ENCODE measurements at places on chromosomes 4 and X.

GRCh38 chr4:118395057-118395644, 42.3 kb upstream of the PRSS12 start:
- no peak for DNase-seq

DNA sequence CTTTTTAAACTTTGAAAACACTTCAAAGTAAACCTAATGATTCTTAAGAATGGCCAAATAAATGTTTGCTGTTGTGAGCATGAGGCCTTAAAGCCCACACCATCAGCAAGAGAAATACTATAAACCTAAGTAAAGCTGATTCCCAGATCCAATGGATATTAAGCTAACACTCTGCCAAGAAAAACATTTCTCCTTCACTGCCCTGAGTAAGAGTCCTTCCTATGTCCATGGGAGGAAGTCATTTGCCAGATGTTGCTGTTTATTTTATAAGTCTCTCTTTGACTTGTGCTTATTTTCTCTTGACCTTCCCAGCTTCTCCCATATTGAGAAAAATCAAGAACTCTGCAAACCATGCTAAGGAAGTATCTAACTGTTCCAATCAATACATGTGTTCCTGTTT, 154.3 kb upstream of the EDNRA start:
- DNase-seq = no peak

DNA sequence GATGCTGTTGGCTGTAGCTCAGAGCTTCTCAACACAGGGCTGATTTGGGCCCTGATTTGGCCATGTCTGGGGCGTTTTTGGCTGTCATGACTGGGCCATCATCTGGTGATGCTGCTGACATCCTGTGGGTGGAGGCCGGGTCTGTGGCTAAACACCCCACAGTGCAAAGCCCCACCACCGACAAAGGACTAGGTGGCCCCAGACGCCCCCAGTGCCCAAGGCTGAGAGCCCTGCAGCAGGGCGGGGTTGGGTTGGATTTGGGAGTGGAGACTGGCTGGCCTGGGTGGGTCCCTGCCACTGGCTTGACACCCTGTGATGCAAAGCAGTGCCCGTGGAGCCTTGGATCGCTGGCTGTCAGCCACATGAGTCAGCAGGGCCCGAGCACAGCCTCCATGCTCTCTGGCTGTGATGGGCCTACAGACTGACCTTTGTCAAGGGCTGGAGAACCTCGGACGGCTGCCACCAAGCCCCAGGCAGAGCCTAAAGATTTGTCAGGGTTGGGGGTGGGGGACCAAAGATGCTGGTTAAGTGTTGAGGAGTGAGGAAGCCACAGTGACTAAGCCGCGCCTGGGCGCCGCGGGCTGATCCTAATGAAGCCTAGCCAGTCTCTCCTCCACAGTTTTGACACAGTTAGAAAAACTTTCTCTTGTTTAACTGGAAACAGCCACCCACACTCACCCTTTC, 28.3 kb downstream of the CYTL1 start:
- no peak for DNase-seq

DNA sequence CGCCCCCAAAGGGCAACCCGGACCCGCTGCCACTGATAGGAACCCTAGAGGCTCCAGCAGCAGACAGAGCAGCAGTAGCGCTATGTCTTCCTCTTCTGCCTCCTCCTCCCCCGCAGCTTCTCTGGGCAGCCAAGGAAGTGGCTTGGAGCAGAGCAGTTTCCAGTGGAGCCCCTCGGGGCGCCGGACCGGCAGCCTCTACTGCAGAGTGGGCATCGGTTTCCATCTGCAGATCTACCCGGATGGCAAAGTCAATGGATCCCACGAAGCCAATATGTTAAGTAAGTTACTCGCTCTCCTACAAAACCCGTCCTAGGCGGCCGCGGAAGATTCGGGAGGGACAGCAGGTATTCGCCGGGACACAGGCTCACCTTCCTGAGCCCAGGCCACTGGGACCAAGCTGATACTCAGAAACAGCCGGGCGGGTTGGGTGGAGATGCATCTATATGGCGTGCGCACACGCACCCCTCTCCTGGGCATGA, 477 bp downstream of the FGF5 start:
- no peak for DNase-seq

DNA sequence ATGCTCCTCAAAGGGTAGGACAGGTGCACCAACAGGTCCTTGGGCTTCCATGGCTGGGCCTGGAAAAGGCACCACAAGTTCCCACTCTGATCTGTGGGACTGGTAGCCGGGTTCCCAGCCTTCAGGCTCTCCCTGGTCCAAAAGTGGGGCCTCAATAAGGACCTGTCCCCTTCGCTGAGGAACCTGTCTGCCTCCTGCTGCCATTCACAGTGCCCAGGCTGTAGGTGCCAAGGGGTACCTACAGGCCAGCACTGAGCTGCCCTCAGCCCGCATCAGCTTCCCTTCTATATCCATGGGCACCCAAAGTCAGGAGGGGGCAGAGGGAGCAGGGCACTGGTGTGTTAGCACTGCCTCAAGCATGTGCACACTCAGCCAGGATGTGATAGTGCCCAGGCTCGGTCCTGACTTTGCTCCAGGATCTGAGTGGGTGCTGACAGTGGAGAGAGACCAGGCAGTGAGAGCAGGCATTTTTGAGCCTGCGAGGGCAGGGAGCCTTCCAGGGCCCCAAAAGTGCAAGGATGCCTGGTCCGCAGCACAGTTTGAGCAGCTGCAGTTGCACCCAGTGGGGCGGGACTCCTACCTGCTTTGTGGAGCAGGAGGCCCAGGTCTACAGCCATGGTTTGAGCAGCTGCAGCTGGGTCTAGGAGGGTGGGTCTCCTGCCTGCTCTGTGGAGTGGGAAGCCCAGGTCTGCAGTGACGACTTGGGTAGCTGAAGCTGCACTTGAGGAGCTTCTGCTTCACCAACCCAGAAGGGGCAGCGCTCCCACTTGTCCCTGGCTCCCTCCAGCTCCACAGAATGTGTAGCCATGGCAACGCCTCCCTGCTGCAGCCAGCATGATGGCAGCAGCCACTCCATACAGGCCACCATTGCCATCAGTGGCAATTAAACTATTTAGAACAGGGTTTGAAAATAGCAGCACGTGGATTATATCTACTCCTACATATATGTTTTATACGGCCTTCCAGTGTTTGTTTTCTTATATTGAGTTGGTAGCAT, 376.4 kb downstream of the KCTD8 start:
- no peak for DNase-seq

DNA sequence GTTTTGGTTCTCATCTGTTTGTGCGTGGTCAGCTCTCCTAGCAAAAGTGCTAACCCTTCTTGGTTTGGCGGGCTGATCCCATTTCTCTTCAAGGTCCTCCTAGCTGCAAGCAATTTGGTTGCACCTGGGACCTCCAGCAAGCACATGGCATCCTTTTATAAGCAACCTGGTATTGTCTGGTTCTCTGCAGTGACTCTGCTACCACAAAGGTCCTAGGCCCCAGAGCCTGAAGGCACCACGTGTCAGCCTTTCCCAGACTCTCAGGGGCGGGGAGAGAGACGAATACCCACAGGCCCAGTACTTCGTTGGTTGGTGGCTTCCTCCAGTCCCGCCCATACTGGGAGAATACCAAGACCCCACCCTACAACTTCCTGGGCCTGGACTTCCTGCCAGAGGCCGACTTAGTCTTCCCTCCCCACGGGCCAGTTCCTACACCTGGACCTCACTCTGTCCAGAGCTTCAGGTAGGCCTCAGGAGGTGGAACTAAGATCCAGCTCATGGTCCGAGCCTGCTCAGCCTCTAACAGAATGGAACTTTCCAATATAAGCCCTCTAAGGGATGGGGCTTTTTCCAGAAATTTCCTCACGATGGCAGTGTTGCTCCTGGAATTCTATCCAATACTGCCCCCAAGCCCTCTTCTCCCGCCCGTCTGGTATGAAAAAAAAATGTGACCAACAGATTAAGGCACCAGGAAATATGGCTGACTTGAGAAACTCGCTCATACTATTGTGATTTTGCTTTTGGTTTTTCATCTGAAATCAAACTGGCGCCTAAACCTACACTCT, 192.5 kb upstream of the STK26 start:
- no peak for DNase-seq

GRCh38 chrX:101062176-101062575, 10.3 kb upstream of the TRMT2B start:
- DNase-seq = no peak

- DNase-seq = no peak
These were observed 23.5 kb downstream of the TRIML1 start for GRCh38 chr4:188162698-188163097.

DNA sequence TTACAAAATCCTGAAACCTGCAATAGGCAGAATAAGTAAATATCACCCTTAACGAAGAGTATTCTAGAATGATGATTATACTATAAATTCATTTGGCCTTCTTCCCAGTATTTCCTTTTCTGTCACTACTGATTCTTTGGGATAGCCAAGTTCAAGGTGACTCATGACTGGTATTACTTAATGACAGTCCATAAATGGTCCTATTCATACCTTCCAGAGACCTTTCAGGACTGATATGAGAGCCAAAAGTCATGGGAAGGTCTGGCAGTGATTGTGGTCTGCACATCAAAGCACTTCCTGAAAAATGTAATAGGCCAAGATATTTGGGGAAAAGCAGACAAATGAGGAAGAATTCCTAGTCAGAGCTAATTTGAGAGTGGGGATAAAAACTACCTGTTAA, 239.6 kb upstream of the FAM47A start:
- DNase-seq = no peak

GRCh38 chrX:148536961-148537360, 36.5 kb downstream of the AFF2 start:
- no peak for DNase-seq

- no peak for DNase-seq
These were observed 1176.8 kb downstream of the FAM133A start for GRCh38 chrX:94850811-94851210.

GRCh38 chrX:153903238-153903980, 1.1 kb upstream of the AVPR2 start:
- DNase-seq = no peak

DNA sequence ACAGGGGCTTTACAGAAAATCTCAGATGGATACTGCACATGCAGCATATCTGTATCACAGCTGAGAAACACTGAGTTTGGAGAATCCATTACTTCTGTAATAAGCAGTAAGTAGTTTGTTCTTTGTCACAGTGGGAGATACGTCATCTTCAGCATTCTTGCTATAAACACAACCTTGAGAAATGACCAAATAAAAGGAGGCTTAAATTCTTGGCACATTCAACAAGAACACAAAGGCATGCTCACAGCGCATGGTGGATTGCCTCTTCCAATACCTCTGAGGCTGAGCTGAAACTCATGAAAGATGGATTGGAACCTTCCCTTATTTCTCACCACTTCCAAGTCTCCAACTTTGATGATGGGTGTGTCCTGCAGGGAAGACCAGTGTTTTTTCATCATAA, 54.5 kb downstream of the ANXA5 start:
- no peak for DNase-seq
